ENCODE measurements at places on chromosomes 2 and 18. TPM values are rescaled to one million over a fixed set of nuclear protein-coding genes. Genes with fewer than 3 reads are reported as not detected.

- ATAC-seq, result no peak
Observed at GRCh38 chr2:162490761-162491470, 147.0 kb downstream of the GCA start.

DNA sequence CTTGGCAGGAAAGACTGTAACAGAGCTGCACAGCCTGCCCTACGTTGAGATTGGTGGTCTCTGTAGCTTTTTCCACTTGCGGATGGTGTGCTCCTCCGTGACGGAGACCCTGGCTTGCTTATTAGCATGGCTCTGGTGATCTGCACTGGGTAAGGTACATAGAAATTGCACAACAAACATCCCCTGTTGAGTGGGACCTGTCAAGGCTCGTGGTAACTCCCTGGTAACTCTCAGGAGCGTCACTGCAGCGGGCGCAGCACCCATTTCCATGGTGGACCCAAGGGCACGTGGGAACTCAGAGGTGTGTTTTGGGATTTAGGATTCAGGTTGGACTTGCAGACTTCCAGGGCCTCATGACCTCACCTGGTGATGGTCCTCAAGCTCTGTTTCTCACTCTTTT lies 1.1 kb downstream of the TRAF3IP1 start:
- ATAC-seq, result no peak

- no peak for ATAC-seq
Observed at GRCh38 chr2:43138441-43138840, 88.0 kb downstream of the ZFP36L2 start.

DNA sequence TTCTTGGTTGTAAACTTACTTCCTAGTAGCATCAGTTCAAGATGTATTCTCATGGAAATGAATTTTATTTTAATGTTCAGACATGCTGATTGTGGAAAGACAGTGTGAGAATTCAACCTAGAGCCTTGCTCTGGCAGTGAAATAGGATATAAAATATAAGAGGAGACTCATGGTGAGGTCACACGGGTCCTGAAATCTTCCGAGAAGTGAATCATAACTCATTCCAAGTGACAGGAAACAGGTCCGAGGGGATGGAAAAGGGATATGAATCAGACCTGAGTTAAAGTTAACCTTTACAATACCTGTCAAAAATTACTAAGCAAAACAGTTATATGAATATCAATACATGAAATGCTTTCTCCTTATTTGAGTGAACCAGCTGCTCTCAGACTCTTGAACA lies 185.2 kb upstream of the LRRTM1 start:
- no peak for ATAC-seq

- peak; percentile 76 for ATAC-seq
Observed at GRCh38 chr18:62571037-62571436, 48.2 kb downstream of the ZCCHC2 start.

DNA sequence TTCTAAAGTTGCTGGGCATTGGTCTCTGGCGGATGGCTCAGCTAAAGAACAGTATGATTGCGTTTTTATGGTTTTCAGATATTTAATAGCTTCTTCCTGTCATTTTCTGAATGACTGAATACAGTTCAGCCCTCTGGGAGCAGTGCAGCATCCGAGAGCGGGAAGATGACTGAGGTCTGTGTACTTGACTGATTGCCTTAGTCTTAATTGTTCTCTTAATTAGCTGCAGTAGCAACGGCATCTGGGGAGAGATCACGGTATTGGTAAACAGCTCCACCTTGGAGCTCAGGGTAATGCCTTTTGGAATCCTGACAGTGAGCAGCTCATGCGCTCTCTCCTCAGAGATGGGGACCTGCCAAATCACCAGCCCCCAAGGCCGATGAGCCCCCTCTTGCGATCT lies 481.4 kb upstream of the SPRED2 start:
- no peak for ATAC-seq

- ATAC-seq, result no peak
Observed at GRCh38 chr2:69781321-69782248, 39.7 kb downstream of the ANXA4 start.

GRCh38 chr2:239821694-239822075 lies 203.5 kb downstream of the NDUFA10 start:
- ATAC-seq, result no peak

DNA sequence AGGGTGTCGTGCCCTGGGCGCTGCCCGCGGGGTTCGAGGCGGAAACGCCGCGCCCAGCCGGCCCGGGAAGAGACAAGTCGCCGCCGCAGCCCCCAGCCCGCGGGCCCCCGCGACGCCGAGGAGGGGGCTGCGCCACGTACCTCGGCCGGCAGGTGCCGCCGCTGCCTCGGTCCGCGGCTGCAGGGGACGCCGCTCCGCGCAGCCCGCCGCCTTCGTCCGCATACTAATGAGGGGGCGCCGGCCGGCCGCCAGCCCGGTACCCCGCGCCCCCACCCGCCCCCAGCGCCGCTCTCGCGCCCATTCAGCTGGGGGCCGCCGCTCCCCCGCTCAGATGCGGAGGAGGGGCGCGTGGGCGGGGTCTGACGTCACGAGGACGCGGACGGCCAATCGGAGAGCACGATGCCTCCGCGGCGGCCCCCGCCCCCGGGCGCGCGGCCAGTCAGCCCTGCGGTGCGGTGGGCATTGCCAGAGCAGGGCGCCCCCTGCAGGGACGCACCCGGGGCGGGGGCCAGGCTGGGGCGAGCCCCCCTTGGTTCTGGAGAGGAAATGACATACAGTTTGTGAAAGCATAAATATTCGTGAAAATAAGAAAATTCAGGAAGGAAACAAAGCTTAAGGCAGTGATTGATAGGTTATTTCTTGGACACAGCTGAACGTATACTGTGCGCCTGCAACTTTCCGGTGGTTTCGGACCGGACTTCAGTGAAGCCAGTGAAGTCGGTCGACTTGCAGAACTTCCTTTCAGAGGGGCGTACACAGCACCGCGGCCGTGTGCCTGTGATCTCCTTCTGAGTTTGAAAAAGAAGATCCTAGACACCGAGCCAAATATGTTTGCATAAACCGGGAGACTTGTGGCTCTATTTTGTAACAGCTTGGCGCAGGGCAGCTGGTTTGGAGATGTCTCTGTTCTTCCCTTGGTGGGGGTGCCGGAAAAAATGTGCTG lies at the start of gene ST3GAL5:
Gene ST3GAL5, minus strand, starts transcription at position 307 of the 943 bp plus-strand sequence. Its CDS starts 85 bp downstream, at position 222.
- peak; percentile 79 for ATAC-seq

DNA sequence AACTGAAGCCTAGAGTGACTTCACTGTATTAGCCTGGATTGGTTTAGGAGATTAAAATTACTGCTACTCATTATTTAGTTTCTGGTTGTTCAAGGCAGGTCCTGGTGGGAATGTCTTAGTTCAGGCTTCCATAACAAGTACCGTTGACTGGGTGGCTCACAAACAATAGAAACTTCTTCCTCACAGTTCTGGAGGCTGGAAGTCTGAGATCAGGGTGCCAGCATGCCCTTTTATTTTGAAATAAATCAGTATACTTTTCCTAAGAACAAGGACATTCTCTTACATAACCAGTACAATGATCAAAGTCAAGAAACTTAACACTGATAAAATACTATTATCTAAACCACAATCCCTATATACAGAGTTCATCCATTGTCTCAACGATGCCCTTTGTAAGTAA lies 4.0 kb upstream of the DAW1 start:
- no peak for ATAC-seq

DNA sequence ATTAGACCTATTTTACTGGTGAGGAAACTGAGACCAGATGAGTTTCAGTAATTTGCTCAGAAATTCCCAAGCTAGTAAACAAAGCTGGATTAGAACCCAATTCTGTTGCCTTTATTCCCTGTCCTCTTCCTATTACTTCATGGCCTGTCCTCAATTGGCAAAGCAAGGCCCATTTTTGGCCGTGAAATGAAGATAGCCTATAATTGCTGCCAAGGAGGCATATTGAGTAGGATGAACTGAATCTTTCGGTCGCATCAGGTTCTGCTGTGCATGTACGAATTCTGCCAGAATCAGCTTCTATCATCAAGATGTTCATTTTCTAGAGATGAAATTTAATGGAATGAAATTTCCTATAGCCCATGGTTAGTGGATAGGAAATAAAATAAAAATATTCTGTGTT lies 1485.2 kb upstream of the PIK3C3 start:
- no peak for ATAC-seq

- peak; percentile 57 for ATAC-seq
Observed at GRCh38 chr18:59265246-59265973, 7.8 kb downstream of the RAX start.

DNA sequence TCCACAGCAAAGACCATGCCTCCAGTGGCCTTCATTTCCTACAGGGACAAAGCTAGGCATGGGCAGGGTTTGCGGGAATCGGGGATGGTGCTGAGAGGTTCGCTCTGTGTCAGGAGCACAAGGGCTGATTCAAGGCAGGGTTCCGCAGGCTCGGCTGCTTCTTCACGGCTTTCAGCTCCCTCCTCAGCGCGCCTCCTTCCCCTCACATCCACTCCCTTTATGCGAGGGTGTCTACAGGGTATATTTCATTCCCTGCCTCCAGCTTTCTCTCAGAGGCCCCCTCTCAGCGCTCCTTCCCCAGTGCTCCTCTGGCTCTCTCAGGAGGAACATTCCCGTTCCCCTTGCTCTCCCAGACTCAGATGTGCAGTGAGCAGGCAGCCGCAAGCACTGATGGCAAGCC lies 78.7 kb upstream of the ASB18 start:
- no peak for ATAC-seq

DNA sequence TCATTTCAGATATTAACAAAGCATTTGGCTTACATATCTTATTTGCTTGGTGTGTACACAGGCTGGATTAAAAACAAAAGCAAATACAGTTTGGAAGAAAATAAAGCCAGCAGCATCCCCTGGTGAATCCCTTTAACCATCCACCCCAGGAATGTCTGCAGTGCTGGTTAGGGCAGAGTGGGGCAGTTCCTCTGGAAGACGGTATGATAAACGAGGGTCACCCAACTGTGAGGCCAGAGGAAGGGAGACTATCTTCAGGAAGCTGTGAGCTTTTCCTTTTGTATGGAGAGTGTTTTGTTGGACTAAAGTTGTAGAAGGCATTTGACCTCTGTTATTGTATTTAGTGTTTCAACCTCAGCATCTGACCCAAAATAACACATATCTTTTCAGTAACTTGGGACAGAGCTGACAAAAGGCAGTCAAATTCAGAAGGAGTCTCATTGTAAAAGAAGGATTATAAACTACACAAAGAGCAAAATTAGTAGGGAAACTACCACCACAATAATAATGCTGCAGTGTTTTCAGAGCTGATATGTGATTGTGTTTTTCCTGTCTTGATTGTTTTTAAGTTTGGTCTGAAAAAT lies 159.1 kb downstream of the FMNL2 start:
- no peak for ATAC-seq

GRCh38 chr2:169109502-169110409 lies 40.4 kb downstream of the DHRS9 start:
- ATAC-seq, result peak; percentile 51

DNA sequence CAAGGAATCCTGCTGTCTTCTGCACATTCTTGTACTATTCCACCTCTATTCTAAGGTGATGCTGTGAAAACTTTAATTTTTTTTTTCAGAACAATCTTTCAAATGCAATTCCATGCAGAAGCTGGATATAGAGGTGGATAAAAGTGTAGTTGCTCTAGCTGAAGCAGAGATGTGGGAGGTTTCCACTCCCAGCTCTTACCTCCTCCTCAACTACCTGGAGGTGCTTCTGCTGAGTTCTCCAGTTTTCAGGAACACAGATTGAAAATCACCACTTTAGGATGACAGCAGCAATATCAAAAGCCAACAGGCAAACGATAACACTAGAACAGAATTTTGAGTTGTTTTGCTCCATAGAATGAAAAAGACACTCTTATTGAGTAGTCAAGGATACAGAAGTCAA lies 51.1 kb upstream of the FAM98A start:
- ATAC-seq, result no peak

DNA sequence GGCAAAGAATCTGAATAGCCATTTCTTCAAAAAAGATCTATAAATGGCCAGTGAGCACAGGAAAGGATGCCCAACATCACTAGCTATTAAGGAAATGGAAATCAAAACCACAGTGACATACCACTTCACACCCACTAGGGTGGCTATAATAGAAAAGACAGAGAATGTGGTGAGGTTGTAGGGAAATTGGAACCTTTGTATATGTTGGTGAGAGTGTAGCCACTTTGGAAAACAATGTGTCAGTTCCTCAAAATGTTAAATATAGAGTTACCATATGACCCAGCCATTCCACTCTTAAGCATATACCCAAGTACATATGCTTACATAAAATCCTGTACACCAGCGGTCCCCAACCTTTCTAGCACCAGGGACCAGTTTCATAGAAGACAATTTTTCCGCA lies 152.8 kb downstream of the SMAD2 start:
- no peak for ATAC-seq

DNA sequence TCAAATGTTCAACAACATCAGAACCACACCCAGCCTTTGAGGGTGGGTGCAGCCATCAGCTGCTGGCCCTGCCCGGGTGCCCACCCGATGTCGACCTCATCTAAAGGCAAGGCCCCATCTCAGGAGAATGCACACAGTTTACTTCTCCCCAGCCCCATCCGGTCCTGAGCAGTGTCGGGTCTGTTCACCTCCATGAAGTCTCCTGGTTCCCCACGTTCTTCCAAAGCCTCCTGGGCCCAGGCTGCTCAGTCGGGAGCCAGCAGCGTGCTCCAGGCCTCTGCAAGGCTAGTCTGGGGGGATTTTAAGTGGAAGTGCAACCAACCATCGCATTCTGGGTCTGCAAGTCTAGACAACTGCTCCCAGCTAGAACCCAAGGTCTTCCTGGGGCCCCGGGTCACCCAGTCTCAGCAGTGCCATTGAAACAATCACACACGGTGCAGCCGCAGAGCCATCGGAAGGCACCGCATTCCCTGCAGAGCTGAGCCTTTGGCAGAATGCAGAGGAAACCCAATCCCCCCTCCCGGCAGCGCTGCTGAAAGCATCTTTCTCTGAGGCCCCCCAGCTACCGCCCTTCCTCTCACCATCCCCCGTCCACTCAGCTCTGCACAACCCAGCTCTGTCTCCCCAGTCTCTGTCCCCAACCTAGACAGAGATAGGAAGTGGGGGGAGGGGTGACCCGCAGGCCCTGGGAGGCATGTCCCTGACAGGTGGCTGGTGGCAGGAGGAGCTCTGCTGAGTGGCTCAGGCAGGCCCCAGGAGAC lies 8.5 kb downstream of the ESPNL start:
- ATAC-seq, result peak; percentile 23

- ATAC-seq, result peak; percentile 18
Observed at GRCh38 chr2:127107622-127107999, 657 bp upstream of the BIN1 start.

DNA sequence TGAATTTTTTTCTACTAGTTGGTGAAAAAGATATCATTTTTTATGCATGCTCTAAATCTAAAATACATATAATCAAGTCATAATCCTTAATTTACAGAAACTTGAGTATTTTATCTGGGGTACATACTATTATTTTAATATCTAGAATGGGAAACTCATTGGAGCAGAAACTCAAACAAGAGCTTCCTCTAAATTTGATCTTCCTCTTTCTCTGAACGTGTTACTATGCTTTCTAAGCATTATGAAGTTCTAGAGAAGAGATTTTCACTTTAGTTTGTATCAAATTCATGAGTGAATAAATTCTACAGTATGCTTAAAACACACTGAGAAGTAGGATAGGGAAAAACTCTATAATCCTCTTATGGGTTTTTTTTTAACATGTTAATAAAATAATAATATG lies 20.6 kb upstream of the SLC38A11 start:
- no peak for ATAC-seq

- no peak for ATAC-seq
Observed at GRCh38 chr2:128313091-128313836, 5.4 kb downstream of the HS6ST1 start.

Gene CYRIA
- total RNA-seq, result 0.06 TPM

Gene SPATA3
- 2.2 TPM for total RNA-seq

Gene ITPRID2
- 36.4 TPM for total RNA-seq

Gene MRPS9
- total RNA-seq, result 21.4 TPM

Gene PLB1
- total RNA-seq, result 0.90 TPM

Gene DNAH7
- not detected for total RNA-seq

Gene GREB1
- 1.0 TPM for total RNA-seq

Gene PHOSPHO2
- 2.9 TPM for total RNA-seq

Gene MAB21L4
- total RNA-seq, result not detected

Gene CYS1
- 0.09 TPM for total RNA-seq

Gene ERMN
- 1.8 TPM for total RNA-seq
